Fibroblast of pulmonary artery (primary cell): ENCODE measurements at places on chromosomes 16 and 17.

GRCh38 chr16:8736123-8736668, 61.2 kb downstream of the TMEM186 start:
- DNase-seq: no peak

DNA sequence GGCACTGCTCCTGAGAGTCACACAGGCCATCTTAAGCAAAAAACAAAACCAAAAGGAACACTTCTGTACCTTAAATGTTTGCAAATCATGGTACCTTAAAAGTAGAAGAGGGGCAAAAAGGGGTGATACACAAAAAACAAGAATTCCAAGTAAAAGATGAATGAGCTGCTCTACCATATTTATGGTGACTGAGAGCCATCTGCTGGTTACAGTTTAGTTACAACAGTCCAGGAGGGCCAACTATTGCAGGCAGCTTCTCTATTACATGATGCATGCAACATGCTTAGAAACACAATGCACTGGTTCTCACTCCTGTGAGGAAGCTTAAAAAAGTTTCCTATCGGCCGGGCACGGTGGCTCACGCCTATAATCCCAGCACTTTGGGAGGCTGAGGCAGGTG, 53.5 kb downstream of the STX8 start:
- peak; percentile 74 for DNase-seq

DNA sequence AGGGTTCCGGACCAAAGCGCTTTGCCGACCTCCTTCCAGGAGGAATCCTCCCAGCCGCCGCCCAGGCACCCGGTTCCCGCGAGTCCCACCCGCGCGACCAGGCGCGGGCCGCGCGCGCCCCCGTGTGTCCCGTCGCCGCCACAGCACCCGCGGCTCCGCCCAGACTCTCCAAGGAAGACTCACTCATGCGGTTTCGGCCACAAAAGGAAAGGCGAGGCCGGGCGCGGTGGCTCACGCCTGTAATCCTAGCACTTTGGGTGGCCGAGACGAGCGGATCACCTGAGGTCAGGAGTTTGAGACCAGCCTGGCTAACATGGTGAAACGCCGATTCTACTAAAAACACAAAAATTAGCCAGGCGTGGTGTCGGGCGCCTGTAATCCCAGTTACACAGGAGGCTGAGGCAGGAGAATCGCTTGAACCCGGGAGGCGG, 3.5 kb upstream of the PKMYT1 start:
- peak; percentile 67 for DNase-seq

GRCh38 chr17:27544350-27545131, 86.4 kb upstream of the LGALS9 start:
- DNase-seq: peak; percentile 36

DNA sequence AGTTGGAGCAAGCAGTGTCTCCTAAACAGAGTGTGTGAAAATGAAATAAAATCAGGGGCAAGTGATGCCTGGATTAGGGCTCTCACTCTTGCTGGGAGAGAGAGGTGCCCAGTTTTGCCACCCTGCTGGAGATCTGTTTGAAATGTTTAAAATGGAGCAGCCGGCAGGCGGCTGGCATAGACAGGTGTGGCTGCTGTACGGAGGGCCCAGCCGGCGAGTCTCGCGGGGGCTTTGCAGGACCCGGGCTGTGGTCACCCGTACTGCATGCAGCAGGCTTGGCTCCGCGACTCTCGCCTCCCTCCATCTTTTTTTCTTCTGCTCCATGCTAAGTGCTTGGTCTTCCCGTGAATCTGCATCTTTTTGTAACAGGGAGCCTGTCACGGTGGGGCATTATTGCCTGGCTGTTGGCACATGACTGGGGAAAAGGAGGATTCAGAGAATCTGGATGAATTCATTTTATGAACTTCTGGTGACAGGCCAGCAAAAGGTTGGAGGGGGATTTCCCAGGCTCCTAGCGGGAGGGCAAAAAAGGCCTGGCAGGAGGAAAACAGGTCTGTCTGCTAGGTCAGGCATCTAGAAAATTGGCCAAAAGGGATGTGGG, 1.8 kb downstream of the ZNRF1 start:
- peak; percentile 24 for DNase-seq

DNA sequence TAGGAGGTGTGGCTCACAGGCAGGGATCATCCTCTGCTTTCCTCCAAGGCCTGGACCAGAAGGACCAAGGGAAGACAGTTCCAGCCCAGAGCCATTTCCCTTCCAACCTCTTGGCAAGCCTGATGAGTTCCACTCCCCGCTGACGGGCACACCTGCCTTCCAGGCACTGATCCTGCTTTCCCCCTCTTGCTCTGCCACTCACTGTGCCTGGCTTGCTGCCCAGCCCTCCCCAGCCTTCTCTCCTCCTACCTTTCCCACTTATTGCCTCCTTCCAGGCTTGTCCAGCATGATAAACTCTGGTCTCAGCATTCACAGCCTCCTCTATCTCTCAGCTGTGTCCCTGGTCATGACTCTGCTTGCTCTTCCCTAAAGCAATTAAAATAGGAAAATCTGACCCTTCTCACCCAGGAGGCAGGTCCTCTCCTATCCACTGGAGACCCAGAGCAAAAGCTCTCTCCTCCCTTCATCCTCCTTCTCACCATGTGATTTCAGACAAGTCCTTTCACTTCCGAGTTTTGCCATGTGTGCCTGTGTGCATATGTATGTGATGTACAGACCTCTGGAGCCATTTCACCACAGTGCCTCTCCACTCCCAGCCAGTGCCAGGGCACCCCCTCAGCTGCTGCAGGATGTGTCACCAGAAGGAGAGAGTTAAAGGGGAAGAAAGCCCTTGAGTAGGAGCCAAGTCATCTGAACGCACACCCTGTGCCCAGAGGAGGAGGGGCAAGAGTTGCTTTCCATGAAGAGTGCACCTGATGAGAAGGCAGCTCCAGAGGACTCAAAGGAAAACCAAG, 13.4 kb upstream of the TMEM170A start:
- DNase-seq: no peak

GRCh38 chr17:79658811-79659207, 48.0 kb upstream of the RBFOX3 start:
- peak; percentile 24 for DNase-seq
